Fibroblast of lung (primary cell): ENCODE measurements at places on chromosomes 4 and X. TPM values are rescaled to one million over a fixed set of nuclear protein-coding genes. Genes with fewer than 3 reads are reported as not detected.

The HTT-AS gene
- total RNA-seq: not detected in 2 replicates

The HMX1 gene
- total RNA-seq: not detected in 2 replicates

The TMEM31 gene
- total RNA-seq: not detected in 2 replicates

The CXCL9 gene
- total RNA-seq: not detected in 2 replicates

The FGFBP2 gene
- not detected in 2 replicates for total RNA-seq

The NBDY gene
- total RNA-seq: 5.4 and 5.8 TPM in 2 replicates

The PDE6B gene
- total RNA-seq: 2.1 and 2.8 TPM in 2 replicates

The MAGEE1 gene
- total RNA-seq: 0.77 and 1.2 TPM in 2 replicates

The ZNF81 gene
- 5.4 and 5.6 TPM in 2 replicates for total RNA-seq
